ENCODE measurements at places on chromosomes 7 and 10.

GRCh38 chr7:116497708-116498107, 1.8 kb upstream of the CAV2 start:
- H3K27ac ChIP-seq: no peak overlapping the region
- H3K27me3 ChIP-seq: peaks cover 16% of the 10 kb centered on the region
- H3K36me3 ChIP-seq: no peaks in the 10 kb centered on the region
- no peak overlapping the region for H3K4me3 ChIP-seq
- DNase-seq: no peak

DNA sequence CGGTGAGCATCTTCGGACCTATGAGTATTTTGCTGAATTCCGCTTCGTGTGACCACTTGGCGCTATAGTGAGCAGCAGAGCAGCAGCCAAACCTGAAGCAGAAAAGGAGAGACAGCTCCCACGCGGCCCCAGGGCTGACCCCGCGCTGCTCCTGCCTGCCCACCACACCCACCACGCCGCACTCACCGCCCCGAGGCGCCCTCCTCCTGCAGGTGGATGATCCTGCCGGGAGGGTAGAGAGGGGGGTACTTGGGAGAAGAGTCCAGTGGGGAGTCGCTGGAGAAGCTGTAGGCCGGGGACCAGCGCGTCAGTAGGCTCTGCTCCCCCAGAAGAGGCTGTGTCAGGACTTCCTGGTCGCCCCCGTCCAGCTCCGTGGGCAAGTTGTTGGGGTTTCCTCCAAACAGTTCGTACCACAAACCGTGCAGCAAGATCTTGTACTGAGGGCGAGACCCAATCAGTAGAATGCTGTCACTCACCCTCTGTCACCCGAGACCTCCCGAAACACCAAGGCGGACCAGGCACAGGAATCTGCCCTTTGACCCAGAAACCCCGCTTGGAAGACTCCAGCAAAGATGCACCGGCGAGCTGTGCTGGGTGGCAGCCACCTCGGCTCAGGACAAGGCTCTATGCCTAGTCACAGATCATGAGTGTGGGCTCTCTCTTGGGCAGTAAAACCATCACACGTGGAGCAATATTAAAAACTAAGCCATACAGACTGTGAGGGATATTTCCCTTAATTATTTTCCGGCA, 37.6 kb downstream of the DAGLB start:
- no peak overlapping the region for H3K27ac ChIP-seq
- no peaks in the 10 kb centered on the region for H3K27me3 ChIP-seq
- no peak overlapping the region for H3K4me3 ChIP-seq

GRCh38 chr10:64408391-64409183, 887.4 kb downstream of the REEP3 start:
- no peak overlapping the region for H3K27ac ChIP-seq
- DNase-seq: no peak
- H3K4me1 ChIP-seq: no peaks in the 10 kb centered on the region
- H3K36me3 ChIP-seq: no peaks in the 10 kb centered on the region
- H3K4me3 ChIP-seq: no peak overlapping the region
- no peaks in the 10 kb centered on the region for H3K27me3 ChIP-seq

- H3K4me3 ChIP-seq: peak overlapping the region; percentile 76
- H3K4me1 ChIP-seq: peaks cover 64% of the 10 kb centered on the region
- peak overlapping the region; percentile 93 for H3K27ac ChIP-seq
- peak; percentile 95 for DNase-seq
Measured at GRCh38 chr10:6201516-6201975, 1.2 kb upstream of the PFKFB3 start.

GRCh38 chr10:19411119-19411518, 362.5 kb downstream of the MALRD1 start:
- H3K36me3 ChIP-seq: no peaks in the 10 kb centered on the region
- no peak overlapping the region for H3K4me3 ChIP-seq
- H3K27me3 ChIP-seq: no peaks in the 10 kb centered on the region
- DNase-seq: no peak
- H3K27ac ChIP-seq: no peak overlapping the region
